ENCODE measurements at places on chromosomes 7 and 10.
A peak's percentile ranks its signal among the peaks of the same experiment; 100 is the strongest.

DNA sequence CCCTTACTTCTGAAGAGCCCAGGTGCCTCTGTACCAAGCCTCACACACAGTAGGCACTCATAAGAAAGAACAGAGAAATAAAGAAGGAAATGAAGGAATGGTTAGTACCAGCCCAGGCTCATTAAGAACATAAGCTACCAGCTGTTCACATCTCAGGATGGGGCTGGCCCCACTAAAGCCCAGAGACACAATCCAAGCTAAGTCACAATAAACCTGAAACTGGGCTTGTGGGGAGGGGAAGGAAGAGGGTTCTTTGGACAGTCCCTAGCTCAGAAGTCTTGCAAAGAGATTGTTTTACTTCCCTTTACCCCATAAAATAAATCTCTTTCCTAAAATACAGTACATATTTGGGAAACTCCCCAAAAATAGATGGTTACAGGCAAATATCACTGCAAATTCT, 24.3 kb downstream of the FBXW4 start:
- DNase-seq, result no peak

- DNase-seq, result no peak
Measured at GRCh38 chr7:22393913-22394729, 37.2 kb upstream of the RAPGEF5 start.

GRCh38 chr7:22419488-22419887, 62.5 kb upstream of the RAPGEF5 start:
- no peak for DNase-seq

DNA sequence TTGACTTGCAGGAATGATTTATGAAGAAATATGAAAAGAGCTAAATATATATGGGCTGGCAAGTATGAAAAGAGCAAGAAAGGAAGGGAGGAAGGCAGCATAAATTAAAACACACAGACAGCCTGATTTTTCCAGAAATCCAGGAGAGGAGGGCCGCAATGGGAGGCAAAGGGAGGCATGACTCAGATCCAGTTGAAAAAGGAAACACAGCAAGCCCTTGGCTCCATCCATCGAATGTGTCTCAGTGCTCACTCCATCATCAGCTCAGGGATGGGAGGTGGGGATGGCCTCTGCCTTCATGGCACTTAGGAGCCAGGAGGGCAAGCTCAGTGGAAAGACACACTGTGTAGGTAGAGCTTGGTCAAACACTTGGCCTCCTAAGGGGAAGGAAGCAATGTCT, 75.7 kb upstream of the PDZD8 start:
- DNase-seq, result no peak

DNA sequence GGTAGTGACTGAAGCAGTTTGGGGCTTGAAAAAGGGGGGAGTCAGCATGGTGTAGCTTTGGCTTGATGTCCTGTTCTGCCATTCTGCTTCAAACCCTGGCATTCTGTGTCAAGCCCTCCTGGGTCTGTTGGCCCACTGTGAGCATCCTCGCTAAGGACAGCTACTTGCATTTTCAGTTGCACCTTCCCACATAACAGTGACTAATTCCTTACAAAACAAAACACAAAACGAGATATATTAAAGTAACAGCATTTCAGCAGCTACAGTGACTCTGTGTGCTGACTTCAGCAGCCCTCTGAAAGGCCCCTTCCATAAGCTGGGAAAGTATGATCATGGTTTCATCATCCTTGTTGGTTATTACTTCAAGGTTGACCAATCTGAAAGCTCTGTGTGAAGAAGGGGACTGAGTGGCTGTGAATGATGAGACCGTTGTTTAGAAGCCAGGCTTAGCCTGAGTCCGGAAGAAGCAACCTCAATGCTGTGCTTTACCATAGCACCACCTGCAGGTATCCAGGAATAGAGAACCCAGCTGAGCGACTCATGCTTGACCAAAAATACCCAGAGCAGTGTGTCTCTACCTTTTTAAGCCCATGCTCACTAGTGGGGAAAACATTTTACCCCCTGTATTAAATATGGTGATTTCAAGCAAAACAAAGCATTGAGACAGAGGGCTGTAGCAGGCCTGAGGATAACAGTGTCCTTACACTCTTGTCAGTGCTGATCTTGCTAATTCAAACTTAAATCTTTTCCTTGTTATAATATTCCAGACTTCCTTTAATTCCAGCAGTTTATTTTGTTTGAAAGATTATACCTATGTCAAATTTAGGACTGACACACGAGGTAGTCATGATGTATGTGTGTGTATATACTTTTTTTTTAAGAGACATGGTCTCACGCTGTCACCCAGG, 42.6 kb upstream of the CC2D2B start:
- peak; percentile 43 for DNase-seq

GRCh38 chr7:130987092-130987491, 253.1 kb upstream of the KLF14 start:
- no peak for DNase-seq

GRCh38 chr7:26658389-26659084, 205.9 kb downstream of the SKAP2 start:
- DNase-seq, result no peak

DNA sequence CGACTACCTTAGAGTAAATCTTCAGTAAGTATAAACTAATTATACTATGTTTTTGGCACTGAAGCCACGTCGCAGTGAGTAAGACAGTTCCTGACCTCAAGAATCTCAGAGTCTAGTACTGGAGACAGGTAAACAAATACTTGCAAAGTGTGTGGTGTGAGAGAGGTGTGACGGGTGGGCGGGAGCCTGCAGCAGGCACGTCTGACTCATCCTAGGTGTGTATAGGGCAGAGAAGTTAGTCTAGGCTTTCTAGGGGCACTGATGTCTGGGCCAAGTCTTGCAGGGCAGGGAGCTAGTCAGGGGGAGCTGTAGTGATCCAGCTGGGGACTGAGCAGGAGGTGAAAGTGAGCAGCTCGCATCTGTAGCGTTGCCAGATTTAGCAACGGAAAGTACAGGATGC, 35.9 kb upstream of the SFTPD start:
- no peak for DNase-seq

DNA sequence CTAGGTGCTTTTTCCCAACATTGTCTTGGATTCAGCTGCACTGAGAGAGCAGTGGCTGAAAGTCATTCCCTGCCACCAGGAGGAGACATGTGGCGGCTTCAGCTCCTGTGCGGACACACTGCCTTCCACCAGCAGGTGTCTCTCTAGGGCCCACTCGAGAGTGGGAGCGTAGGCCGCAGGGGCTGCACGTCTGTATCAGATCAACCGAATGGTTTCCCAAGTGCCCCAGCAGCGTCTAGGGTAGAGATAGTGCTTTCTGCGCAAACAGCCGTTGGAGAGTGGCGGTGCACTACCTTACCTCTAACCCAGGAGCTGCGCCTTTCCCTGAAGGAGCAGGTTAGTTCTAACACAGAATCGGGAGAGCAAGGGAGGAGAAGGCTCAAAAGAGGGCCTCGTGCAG, 31.7 kb downstream of the PAPOLB start:
- peak; percentile 80 for DNase-seq

DNA sequence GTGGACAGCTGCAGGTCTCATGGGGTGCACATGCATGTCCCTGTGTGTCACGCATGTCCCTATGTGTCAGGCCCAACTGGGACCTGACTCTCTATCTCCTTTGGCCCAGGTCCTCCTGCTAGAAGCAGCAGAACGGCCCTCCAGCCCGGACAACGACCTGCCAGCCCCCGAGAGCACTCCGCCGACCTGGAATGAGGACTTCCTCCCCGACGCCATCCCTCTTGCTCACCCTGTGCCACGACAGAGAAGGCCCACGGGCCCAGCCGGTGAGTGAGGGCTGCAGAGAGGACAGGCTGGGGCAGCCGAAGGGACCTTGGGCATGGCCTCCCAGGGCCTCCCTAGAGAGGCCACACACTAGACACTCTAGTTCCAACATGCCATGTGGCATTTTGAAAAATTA, 89.3 kb downstream of the MYL10 start:
- no peak for DNase-seq

DNA sequence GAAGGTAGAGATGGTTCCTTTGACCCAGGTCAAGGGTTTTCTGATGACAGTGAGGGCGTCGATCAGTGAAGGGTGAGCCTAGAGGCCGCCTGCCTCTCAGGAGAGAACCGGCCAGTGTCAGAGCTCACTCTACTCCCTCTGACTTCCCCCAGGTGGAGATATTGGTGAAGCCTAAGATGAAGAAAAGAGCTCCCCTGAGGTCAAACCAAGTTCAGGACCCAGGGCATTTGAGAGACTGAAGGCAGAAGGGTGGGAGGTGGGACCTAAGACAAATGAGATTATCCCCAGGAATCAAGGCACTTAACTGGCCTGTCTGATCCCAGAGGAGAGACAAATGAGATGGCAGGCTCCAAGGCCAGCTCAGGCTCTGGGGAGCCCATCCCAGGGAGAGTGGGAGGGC, 104.7 kb downstream of the CDH23 start:
- no peak for DNase-seq

DNA sequence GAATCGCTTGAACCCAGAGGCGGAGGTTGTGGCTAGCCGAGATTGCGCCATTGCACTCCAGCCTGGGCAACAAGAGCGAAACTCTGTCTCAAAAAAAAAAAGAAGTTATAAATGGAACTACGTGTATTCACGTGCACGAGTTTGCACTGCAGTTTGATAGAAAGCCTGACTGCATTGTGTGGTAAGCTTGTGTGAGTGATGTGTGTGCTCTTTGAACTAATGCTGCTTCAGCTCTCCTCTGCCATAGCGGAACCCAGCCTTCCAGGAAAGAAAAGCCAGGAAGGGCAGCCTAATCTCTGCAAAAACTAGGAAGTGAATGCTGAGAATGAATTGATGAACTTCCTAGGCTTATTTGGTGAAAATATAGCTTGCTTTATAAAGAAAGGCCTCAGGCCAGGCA, 15.6 kb upstream of the MKRN1 start:
- no peak for DNase-seq

DNA sequence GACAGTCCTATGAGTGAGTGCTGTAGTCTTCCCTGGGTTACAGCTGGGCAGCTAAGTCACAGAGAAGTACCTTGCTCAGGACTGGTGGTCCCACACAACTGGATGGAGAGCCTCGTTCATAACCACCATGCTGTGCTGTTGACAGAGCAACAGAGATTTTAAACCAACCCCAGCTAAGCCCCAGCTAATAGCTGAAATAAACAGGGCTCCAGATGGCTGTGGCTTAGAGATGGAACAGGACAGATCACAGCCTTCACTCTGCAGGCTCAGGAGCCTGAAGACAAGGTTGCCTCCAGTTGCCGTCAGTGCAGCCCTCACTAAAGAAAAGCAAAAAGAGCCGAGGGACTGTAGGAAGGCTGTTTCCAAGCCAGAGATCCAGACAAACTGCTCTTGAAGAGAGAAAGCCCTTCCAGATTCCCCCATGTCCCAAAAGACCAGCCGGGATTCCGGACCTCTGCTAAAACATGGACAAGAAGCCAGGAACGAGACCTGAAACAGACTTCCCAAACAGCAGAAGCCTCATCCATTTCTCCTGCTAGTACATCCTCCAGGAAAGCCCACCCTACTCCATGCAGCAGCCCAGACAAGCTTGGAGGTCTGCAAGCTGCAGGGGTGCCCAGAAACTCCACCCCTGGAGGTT, 4.2 kb downstream of the HTRA1 start:
- DNase-seq, result no peak

GRCh38 chr7:77859343-77859742, 60.8 kb downstream of the PHTF2 start:
- no peak for DNase-seq

GRCh38 chr7:49855281-49855980, 82.0 kb downstream of the VWC2 start:
- no peak for DNase-seq

DNA sequence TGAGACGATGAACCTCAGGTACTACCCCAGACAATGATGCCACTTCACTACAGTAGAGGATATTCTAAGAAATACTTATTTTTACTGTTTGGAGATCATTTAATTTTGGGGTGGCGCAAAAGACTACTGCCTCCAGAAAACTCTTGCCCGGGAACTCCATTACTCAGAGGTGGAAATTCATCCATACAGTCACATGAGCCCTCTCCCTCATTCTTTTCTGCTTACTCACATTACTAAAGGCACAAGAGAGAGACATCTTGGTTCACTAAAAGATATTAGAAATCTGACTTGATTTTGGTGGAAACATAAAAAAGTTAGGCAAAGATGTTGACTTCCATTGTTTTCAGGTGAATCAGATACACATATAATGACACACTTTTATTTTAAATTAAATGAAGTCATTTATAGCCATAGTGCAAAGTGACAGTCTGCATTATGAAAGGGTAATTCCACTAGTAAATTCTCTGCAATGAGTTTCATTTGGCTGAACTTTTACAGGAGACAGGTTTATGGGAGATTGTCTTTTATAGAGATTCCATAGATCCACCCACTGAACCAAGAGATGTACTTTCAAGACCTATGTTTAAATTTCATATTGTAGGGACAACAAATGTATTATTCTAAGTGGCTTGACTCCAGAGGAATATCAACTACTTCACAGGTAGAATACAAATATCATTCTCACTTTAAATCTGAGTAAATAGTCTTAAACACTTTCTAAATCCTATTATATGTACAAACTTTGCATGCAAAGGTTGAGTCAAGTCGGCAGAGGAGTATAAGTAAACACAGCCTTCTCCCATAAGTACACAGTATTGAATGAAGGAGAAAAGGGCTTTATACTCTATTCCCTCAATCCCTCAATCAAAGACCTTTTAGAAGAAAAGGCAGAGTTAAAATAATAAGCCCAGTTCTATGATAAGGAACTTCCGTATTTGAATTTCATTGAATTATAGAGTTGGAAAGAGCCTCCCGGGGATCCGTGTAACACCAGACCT, 18.8 kb downstream of the NEBL start:
- DNase-seq, result no peak

DNA sequence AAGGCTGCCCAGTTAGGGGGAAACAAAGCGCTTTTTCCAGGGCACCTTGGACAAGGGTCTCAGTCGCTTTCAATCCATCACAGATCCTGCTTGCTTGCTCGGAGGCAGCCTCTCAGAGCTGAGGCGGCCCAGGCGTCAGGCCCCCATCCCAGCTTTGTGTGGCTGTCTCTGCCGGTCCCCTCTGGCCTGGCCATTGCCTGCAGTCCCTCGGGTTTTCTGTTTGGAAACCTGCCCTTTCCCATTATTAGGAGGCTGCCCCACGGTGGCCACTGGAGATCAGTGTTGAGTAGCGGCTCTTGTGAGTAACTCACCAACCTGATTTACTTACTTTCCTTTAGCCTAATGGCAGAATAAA, 216.1 kb downstream of the GLRX3 start:
- DNase-seq, result no peak

DNA sequence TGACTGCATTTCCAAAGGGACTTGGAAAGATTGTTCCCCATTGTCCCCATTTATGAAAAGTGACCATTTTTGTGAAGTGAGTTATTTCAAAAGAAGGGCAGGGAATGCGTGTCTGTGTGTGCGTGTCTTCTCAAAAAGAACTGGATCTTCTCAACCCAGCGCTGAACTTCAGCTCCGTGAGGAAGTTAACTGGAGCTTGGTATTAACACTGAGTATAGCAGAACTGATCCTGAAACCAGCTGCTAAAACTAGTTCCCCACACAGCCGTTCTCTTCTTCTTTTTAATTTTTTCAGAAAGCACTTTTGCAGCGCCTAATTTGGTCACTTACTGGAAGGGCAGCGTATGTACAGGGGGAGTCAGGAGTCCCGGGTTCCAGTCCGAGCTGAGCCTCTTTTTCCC, 45.8 kb upstream of the PLEKHA1 start:
- DNase-seq, result no peak

DNA sequence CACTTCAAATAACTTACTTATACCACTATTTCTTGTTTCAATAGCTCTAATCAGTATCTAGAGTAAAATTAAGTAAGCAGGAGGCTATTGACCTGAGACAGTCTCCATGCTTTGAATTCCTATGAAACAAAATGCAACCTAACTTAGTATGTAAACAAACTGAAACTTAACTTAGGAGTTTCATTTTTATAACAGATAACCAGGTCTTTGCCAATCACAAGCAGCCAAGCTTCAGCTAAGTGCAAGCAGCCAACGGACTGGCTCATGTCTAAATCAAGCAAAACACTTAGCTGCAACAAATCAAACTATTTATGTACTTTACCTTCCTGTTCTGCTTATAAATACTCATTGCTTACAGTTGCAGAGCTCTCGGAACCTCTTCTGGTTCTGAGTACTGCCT, 4.4 kb upstream of the GSTK1 start:
- peak; percentile 56 for DNase-seq

Data from erythroblast (primary cell).